ENCODE measurements at places on chromosomes 6 and 20.

DNA sequence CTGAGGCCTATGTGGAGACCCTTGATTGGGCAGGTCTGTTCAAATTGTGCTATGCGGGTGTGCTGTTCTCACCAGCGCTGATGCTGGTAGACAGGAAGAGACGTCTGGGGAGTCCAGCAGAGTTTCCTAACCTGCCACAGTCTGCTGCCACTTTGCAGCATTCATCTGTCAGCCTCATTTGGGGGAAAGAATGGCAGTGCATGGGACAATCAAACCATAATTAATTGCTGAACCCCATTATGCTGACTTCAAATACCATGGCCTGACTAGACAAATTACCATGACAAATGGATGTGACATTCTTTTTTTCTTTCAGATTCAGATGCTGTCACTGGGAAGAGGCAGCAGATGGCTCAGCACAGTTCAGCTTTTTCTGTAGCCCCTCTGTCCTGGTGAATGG, 171.4 kb upstream of the SYNDIG1 start:
- no peak for DNase-seq

- no peak for DNase-seq
Observed at GRCh38 chr6:69162811-69163210, 527.7 kb downstream of the ADGRB3 start.

DNA sequence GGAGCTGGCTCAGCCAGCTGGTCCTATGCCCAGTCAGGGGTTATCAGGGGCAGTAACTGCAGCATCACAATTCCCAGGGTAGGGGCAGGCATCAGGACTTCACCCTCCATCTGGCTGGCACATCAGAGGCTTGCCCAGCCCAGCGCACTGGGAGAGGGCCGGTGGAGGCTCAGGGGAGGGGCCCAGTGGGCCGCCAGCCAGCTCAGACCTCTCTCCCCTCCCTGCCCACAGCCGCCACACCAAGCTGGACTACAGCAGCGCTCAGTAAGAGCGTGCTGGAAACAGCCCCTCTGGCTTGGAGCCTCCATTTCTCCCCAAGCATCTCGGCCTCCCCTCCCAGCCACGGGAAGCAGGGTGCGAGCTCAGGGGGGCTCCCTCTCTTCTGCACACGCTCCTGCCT, 22.0 kb downstream of the ADA start:
- no peak for DNase-seq

GRCh38 chr6:170265655-170266054, 25.2 kb downstream of the DLL1 start:
- DNase-seq = no peak

- no peak for DNase-seq
Observed at GRCh38 chr6:156630613-156631302, 146.4 kb upstream of the ARID1B start.

- no peak for DNase-seq
Observed at GRCh38 chr6:81772741-81773140, 20.3 kb upstream of the TENT5A start.

DNA sequence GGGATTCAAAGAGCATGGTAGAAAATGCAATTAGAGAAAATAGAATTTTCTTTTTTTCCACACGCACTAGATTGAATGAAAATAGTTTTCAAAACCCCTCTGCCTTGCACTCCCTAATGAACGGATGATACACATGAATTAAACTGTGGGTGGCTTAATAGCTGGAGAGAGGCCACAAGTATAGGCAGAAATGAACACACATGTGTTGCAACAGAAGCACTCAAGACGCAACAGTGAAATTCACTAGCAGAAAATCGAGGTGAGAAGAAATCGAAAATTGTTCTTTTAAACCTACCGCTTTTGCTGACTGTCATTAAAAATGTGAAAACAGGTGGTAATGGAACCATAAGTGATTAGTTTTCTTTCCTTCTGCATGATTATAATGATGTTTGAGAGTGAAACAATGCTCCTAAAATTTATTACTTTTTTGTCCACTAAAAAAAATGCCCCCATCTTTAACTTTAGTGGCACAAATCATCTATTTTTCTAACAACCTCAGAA, 80.1 kb upstream of the SHLD1 start:
- no peak for DNase-seq

DNA sequence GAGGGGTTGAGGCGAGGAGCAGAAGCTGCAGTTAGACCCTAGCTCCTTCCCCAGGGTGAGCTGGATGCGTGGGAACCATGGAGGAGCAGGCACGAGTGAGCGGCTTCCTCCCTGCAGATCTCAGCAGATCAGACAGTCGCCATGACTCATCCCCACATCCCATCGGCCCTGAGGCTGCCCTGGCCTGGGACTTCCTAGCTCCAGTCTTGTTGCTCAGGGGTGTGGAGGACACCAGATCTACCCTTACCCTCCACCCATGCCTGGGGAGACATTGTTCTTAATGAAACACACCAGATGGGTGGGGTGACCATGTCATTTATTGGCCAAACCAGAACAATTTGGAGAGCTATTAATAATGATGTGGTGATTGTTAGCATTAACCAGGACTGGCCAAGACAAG, 36.3 kb upstream of the TGM2 start:
- DNase-seq = no peak

GRCh38 chr6:158283304-158283980, 28.8 kb upstream of the TULP4 start:
- peak; percentile 61 for DNase-seq

GRCh38 chr6:160634706-160635105, 29.4 kb downstream of the LPA start:
- DNase-seq = no peak

DNA sequence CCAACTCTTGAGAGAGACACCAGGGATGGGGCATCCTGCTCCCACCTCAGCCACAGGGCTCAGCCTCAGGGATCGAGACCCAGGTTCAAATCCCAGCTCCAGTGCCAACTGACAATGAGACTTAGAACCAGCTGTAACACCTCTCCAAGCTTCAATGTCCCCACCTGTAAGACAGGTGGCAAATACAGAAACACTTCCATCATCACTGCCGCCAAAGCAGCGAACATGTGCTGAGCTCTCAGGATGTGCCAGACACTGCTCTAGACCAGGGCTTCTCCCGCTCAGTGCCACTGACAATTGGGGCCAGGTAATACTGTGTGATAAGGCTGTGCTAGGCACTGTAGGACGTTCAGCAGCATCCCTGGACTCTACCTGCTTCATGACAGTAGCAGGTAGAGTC, 22.1 kb downstream of the PREX1 start:
- no peak for DNase-seq

DNA sequence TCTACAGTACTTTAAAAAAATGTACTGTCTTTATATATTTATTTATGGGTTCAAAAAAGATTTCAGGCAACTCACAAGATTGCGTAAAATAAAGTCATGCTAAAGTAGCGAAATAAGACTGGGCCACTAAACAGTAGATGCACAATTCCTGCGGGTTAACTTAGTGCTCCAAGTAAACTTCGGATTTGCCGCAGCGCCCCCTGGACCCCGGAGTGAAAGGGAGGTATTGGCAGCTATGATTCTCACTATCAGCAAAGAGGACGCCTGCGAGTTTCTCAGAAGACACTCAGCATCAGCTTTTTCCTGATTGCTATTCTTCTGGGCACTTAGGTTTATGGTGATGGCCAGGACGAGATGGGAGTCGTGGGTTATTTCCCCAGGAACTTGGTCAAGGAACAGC, 1.4 kb downstream of the OTOR start:
- DNase-seq = no peak

DNA sequence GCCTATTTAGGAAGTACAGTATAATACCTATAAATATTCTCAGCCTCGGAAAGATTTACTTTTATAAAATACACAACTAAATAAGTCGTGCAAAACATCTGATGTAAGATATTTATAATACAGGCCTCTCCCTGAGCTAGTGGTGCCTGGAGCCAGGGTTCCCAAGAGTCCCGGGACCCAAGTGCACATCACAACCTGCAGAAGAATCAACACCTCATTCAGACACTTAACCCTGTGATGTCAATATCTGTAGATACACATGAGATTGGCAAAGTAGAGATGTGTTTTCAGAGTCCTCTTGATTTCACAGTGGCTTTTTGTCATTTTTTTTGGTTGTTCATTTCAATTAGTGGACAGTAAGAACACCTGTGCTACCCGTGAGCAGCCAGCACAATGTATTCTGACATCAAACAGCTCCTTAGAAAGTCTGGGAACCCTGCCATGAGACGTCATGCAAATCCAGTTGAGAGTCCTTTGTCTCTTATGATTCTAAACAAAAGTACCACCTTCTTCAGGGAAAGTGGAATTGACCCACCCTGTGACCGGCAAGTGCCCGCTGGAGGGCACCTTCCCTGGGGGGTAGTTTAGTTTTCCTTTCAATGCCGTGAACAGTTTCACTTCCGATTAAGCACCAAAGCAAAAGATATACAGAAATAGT, 101.6 kb downstream of the DACT2 start:
- DNase-seq = no peak

DNA sequence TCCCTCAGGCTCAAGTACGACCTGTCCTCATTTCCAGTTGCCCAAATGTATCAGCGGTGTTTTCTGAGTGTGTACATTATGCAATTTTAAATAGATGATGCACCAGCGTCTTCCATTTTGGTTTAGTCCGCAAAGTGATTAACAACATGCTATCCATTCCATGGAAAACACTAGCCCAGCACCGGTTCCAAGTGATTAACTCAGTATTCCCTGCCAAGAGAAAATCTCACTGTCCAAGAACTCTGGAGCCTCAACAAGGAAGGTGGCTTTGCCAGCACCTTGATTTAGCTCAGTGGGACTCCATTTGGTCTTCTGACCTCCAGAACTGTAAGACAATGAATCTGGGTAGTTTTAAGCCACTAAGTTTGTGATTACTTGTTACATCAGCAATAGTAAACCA, 107.2 kb downstream of the FOXC1 start:
- no peak for DNase-seq

DNA sequence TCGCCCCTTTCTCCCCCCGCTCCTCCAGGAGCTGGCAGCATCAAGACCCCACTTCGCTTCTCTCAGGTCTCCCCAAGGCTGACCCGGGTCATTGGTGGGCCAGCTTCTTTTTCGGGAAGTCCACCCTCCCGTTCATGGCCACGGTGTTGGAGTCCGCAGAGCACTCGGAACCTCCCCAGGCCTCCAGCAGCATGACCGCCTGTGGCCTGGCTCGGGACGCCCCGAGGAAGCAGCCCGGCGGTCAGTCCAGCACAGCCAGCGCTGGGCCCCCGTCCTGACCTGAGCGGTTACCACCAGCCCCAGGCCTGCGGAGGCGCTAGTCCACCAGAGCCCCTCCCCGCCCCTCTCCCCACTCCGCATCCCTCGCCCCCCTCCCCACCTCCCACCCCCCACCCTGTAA, 1.0 kb downstream of the PPDPF start:
- DNase-seq = no peak

GRCh38 chr6:165478581-165478980, 169.2 kb upstream of the C6orf118 start:
- no peak for DNase-seq

GRCh38 chr6:150143516-150144293, 861 bp downstream of the PPP1R14C start:
- no peak for DNase-seq

DNA sequence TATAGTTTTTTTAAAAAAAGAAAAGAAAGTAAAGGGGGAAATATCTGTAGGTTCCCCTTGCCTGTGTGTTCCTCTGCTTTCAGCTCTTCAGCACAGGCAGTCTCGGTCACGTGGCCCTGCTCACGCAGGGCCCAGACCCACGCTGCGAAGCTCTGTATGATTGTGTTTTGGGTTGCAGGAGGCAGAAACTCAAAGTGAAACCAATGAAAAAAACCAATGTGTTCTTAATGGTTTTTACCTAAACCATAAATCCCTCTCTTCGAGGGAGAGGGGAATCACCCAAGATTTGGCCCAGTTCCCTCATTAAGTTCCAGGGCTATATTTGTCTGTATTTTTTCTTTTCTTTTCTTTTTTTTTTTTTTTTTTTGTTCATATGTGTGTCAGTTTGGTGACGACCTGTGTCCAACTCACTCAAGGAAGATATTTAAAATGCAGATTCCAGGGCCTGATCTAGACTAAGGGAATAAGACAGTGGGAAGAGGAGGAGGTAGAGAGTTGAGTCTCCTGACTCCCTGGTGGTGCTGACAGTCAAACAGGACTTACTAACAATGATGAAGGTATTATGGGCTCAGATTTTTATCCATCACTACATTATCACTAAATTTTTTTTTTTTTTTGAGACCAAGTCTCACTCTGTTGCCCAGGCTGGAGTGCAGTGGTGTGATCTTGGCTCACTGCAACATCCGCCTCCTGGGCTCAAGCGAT, 33.8 kb upstream of the RREB1 start:
- DNase-seq = peak; percentile 86

DNA sequence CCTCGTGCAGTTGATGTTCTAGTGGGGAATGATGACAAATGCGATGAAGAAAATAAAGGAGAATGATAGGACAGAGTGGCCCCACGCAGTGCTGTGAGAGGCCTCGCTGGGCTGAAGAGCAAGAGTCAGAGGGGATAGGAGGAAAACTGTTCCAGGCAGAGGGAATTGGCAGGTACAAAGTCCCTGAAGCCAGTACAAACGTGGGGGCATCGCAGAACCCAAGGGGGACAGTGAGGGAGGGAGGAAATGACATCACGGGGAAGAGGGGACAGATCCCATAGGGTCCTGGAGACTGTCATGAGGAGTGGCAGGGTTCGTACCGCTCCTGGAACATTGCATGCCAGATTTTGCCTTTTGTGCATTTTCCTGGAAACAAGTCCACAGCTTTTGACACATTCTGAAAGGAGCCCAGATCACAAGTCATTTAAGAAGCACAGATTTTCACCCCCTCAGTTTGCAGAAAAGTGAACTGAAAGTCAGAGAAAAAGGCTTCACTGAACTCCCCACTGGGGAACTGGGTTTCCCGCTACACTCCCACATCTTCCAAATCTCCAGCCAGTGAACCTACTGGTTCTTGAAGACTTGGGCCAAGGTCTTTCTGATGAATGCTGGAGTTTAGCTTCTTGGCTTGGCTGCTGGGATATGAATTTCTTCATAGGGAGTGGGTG, 77.0 kb downstream of the SULF2 start:
- DNase-seq = no peak

DNA sequence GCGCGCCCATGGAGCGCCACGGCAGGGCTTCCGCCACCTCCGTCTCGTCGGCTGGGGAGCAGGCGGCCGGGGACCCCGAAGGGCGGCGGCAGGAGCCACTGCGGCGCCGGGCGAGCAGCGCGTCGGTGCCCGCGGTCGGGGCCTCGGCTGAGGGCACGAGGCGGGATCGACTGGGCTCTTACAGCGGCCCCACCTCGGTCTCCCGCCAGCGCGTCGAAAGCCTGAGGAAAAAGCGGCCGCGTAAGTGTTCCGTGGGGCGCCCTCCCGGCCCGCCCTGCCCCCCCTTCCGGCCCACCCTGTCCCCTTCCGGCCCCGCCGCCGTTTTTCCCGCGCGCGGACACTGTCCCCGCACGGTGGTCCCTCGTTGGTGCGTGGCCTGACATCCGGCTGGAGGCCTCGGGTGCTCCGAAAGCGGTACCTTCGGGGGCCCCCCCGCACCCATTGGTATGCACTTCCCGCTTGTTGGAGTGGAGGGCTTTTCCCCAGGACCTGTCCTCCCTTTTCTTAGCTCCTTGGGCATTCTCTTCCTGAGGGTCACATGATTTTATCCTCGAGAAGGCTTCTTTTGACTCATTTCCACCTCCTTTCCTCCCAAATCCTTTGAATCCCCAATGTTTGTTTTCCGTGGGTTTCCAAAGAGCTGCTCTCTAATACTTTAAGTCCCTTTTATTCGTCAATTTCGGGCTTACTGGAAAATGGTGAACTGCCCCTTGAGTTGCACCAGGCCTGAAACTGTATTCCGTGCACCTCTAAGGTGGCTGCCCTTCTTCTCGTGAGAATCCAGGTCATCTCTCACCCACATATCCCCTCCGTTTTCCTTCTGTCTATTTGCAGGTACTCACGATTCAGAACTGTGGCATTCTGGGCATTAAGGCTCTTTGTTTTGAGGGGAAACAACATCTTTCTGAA, 556 bp downstream of the PANK2 start:
- peak; percentile 37 for DNase-seq

Data from MM.1S (cell line).